Activated naive CD4-positive, alpha-beta T cell treated with anti-CD3 and anti-CD28 coated beads, Interleukin-2, amount 50 U/mL, for 16 hours (primary cell): ENCODE measurements at places on chromosomes 7 and 10.

DNA sequence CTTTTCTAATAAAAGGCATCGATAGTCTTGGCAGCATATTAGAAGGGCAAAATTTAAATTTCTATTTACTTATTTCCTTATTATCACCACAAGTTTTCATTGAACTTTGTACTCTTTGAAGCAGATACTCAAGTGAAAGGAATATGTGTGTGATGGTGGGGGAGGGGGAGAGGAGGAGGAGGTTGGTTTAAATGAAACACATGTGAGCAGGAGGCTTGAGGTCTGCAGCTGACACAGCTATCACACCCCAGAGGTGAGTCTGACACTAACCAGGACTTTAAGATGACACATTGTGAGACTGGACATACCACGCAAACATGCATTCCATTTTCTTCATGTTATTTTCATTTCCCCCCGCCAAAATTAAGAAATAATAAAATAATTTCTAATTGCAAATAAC is 63.3 kb downstream of the CTTNBP2 start:
- no peak for DNase-seq

- no peak for DNase-seq
Observed at GRCh38 chr7:98559958-98560357, 57.1 kb upstream of the NPTX2 start.

DNA sequence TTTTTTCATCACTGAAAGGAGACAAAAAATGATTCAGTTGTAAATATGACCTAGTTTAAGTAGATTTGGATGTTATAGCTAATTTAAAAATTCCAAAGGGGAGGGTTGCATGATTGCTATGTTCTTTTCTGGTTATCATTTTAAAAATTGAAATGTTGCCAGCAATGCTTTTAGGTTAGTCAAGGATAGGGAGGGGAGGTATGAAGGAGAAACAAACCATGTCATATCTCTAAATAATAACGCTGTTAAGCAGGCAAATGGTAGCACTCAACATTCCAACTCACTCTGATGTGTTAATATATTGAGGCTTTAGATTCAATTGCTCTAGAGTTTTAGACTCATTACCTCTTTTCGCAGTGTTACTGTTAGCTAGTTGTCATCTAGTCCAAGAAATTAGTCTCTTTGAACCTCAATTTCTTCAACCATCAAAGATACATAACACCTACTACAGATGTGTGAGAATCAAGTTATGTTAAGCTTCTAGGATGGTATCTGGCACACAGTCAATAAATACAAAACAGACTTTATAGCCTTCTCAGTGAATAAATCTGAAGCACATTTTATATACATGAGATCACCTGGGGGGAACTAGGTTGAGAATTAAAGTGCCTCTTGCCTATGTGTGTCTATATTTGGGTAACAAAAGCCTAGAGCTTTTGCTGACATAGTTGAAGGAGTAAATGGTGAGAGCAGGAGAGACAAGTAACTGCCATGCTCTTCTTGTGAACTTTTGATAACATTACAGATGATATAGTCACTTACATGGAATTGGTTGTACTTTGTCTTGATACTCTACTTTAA is 124.9 kb downstream of the CSTF2T start:
- no peak for DNase-seq

DNA sequence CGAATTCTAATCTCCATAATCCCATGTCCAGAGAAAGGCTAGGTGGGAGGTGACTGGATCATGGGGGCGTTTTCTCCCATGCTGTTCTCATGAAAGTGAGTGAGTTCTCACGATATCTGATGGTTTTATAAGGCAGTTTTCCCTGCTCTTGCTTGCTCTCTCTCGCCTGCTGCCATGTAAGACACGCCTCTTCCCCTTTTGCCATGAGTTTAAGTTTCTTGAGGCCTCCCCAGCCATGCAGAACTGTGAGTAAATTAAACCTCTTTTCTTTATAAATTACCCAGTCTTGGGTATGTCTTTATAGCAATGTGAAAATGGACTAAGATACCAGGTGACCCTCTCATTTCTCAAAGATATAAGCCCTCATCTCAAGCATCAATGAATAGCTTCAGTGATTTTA is 1.1 kb upstream of the ACTA2 start:
- DNase-seq: no peak

DNA sequence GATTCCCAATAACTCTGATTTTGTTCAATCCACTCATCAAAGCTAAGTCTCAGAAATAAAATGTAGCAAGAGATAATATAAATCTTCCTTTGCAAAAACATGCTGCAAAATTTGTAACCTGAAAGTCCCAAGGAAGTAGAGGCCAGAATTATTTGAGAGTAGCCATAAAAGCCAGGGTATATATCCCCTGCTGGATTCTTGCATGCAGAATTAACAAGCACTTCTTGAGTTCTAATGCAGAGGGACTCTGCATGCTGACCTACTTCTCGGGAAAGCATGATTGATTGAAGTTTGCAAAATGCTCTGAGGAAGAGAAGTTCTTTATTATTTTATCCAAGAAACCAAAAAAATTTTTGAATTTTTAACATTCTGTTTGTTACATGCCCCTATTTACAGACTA is 121.6 kb downstream of the THSD7A start:
- DNase-seq: no peak

GRCh38 chr10:120628197-120628596 is 171.2 kb downstream of the PLPP4 start:
- no peak for DNase-seq

- no peak for DNase-seq
Observed at GRCh38 chr10:7334642-7334964, 76.2 kb downstream of the SFMBT2 start.

- peak; percentile 81 for DNase-seq
Observed at GRCh38 chr7:105388356-105389087, at the start of gene SRPK2. Gene SRPK2 (minus strand): TSS chr7:105388921.

DNA sequence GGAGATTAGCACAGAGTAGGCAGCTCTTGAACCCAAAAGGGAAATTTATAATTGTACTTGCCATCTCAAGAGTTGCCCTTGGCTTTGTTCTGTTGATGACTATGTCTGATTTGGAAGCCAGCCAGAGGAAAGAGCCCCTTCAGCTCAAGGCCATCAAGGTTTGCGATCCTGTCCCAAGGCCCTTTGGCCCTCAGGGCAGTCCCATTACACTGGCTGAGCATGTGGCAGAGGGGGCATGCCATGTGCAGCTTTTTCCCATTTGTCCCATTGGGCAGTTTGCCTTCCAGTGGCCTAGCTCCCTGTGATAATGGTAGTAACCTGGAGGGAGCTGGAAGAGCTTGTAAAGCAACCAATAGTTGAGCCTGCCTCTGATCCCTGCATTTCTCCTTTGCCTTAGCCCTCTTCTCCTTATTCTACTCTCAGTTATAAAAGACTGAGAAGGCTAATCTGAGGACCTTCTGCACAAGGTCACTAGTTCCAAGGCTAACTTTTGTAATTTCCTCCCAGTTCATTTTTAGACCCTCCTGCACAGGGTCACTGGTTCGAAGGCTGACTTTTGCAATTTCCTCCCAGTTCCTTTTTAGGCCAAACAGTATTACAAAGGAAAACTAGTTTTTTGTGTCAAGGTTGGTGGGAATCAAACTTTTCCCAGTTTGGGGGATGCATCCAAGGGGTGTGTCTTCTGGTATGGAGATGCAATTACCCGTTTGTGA is 31.0 kb upstream of the ARHGAP12 start:
- DNase-seq: no peak

GRCh38 chr10:20877986-20878983 is 18.8 kb downstream of the NEBL start:
- DNase-seq: no peak
